A549 (cell line): ENCODE measurements at places on chromosomes 5 and 9. TPM values are rescaled to one million over a fixed set of nuclear protein-coding genes. Genes with fewer than 3 reads are reported as not detected.

- DNase-seq, result no peak
These were observed 14.0 kb upstream of the TCF7 start for GRCh38 chr5:134100283-134101091.

- no peak for DNase-seq
These were observed 3.2 kb downstream of the FAT2 start for GRCh38 chr5:151587796-151588555.

Gene INSYN2B
- polyA plus RNA-seq, result 0.41 to 0.46 TPM (median 0.45 TPM) in 3 replicates

Gene PLAC8L1
- 0.34 to 0.84 TPM (median 0.41 TPM) in 3 replicates for polyA plus RNA-seq

Gene GDNF
- not detected in 3 replicates for polyA plus RNA-seq

DNA sequence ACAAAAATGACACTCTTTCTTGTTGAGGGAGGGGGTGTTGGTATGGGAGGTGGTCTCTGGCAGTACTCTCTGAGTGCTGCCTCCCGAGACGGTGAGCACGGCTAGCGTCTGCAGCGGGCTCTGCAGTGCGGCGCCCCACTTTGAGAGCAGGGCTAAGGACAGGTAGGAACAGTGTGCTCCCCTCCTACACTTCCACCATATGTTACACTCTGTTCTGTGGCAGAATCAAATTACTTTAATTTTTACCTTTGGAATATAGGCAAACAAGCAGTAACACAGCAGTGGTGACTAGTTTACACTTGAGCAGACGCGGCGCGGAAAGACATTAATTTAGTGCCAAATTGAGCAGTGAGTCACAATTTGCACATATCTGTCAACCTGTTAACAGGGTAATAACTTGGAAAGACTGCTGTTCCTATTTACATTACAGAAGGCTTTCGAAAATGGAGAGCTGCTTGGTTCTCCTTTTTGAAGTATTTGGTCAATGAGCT is 136.3 kb downstream of the MED27 start:
- DNase-seq, result no peak
